ENCODE measurements at places on chromosomes 6 and 20.

DNA sequence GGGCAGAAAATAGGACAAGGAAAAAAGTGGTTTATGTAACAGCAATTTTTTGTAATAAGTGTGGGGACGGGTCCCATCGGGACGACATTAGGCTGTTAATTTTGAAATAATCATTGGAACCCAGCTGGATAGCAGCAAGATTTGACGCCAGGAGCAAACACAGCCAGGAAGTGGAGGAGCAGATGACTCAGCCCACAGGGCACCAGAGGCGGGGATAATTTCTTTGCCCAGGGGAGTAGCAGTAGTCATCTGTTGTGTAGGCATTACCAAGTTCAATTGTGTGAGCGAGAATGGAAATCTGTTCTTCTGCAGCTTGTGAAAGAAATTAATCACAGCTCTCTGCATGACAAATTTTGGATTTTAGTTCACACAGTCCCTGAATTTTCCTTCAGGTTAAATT, 22.6 kb upstream of the RIN2 start:
- no peak for DNase-seq

DNA sequence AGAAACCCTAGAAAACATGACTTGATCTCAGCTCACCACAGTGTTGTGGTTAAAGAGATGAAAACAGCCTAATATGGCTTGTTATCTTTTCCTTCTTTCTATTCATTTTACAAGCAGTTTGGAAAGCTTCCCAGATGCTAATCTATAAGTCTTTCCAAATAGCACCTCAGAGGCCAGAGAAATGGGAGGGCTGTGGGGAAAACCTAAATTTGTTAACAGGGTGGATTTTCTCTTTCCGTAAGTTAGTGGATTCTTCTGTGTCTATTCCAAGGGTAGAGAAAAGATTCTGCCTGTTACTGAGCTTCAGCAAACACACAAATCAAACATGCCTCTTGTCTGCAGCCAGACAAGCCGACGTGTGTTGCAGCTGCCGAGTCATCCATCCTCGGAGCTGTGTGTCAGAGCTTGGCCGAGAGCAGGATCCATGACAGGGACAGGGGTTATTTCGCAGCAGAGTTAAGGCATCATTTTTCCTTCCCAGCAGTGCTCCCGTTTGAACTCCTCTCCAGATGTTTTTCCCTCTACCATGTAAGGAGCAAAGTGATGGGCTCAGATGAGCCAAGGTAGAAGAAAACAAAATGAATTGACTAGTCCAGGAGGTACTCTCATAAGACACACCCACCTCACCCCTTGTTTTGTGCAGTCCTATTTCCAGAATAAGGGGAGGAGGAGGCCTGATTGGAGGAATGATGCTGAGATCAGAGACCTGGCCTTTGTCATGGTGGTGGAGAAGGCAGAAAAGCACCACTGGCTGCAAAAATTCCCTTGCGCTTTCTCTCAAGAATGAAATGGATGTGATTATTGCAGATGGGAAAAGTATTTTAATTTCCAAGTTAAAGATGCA, 560.0 kb downstream of the C6orf118 start:
- no peak for DNase-seq

- DNase-seq, result no peak
These were observed 239.3 kb upstream of the SULF2 start for GRCh38 chr20:48024539-48024938.

DNA sequence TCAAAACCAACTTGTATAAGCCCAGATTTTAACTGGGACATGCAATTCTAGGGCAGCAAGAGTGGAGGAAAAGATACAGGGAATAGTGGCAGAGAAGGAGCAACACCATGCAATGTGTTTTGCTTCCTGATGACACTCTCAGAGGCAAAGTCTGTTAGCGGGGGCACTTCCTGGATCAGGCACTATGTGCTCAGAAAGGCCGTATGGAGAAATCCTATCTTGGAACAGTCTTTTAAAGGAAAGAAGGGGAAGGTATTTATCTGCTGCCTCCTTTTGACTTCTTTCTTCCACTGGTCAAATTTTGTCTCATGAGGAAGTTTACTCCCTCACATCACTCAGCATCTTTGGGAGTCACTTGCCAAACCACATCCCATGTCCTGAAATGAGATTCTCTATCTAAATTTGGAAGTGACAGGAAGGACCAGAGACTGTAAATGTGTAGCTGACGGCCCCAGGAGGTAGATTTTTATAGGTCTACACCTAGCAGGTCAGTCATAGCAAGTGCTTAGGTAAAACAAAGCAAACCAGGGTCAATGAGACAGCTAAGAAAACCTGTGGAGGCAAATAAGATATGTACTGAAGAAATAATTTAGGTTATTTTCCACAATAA, 91.7 kb upstream of the ELOVL5 start:
- no peak for DNase-seq

- DNase-seq, result no peak
These were observed 1392.5 kb downstream of the EPHA7 start for GRCh38 chr6:92026878-92027277.

- DNase-seq, result no peak
These were observed 56.6 kb downstream of the SH3BGRL2 start for GRCh38 chr6:79687759-79688158.

- no peak for DNase-seq
These were observed 15.3 kb upstream of the SPDEF start for GRCh38 chr6:34571388-34571787.

- no peak for DNase-seq
These were observed 645.0 kb downstream of the DHX35 start for GRCh38 chr20:39607141-39607540.

DNA sequence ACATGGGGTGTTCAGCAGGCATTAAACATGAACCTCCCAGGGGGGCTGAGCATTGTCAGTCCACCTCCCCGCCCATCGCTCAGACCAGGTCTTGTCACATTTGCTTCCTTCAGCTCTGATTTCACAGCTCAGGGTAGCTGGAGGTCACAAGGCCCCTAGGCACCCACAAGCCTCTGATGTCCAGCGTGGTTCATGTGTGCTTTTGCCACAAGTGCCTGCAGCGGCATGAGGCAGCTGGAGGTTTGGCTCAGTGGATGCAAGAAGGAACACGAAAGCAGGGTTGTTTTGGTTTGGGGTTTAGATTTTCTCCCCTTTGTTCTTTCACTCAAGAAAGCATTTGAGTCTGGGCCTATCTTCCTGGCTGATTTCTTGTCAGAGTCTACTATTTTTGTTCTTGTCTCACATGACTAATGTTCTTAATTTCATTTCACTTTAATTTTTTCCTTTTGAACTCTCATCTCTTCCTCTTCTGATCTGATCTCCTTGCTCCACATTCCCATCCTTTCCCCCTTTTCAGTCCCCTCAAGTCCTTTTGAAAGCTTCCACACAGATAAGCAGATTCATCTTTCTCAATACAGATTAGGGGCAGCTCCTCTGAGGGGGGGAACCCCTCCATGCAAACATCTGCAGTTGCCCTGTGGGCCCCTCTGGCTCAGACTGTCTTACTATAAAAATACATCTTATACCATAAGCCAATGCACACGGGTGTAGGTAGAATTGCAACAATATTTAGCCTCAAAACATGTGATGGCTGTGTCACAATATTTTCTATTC, 68.1 kb upstream of the CEP85L start:
- no peak for DNase-seq

- no peak for DNase-seq
These were observed 7.6 kb downstream of the GSS start for GRCh38 chr20:34948030-34948429.

GRCh38 chr6:170179616-170180324, 111.1 kb downstream of the DLL1 start:
- DNase-seq, result no peak

- no peak for DNase-seq
These were observed 276.4 kb downstream of the UTRN start for GRCh38 chr6:144561455-144562043.

DNA sequence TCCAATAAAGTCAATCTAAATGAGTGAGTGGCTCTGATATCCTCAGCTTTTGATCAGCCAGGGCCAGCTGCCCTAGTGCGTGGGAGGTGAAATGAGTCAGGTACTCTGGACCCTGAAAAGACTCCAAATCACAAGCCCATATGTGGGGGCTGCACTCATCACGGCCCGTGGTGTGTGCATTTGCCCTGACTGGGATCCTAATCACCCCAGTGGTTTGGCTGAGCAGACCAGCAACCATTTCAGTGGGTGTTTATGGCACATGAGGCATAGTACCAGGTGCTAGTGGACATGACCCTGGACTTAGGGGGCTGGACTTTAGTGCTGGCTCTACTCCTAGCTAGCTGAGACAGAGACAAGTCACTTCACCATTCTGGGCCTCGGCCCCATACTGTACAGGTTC, 39.4 kb downstream of the SCML4 start:
- no peak for DNase-seq

GRCh38 chr6:121441477-121441876, 6.0 kb downstream of the GJA1 start:
- no peak for DNase-seq

GRCh38 chr6:38637756-38638155, 2.0 kb downstream of the BTBD9 start:
- DNase-seq, result no peak

GRCh38 chr20:49866051-49866450, 49.3 kb downstream of the SPATA2 start:
- DNase-seq, result no peak

DNA sequence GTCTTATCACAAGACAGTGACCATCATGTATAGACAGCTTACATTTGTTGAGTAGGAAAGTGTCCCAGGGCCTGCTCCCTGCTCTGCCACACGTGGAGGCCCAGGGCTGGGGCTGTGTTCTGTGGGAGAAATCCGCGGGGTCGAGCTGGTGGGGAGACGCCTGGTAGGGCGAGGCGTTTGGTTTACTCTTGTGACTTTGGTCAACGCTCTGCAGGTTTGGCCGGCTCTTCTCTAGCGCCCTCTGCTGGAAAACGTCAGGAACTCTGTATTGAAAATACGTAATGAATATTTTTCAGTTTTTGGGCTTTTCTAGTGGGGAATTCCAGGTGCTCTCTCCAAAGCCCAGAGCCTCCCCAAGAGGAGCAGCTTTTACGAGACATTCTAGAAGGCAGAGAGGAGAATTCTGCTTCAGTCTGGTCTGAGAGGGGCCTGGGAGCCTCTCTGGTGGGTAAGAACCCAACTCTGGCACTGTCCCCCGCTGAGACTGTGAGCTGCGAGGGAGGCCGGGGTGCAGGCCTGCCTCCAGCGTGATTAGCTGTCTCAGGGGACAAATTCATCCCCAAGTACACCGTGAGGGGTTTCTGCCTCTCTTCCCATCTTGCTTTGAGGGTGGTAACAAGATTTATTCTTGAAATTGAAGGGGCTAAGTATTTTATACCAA, 112.6 kb upstream of the RALGAPA2 start:
- peak; percentile 26 for DNase-seq

- no peak for DNase-seq
These were observed 222.5 kb downstream of the GJA1 start for GRCh38 chr6:121657972-121658371.

- no peak for DNase-seq
These were observed 114.6 kb downstream of the ELOVL4 start for GRCh38 chr6:79832723-79833122.

DNA sequence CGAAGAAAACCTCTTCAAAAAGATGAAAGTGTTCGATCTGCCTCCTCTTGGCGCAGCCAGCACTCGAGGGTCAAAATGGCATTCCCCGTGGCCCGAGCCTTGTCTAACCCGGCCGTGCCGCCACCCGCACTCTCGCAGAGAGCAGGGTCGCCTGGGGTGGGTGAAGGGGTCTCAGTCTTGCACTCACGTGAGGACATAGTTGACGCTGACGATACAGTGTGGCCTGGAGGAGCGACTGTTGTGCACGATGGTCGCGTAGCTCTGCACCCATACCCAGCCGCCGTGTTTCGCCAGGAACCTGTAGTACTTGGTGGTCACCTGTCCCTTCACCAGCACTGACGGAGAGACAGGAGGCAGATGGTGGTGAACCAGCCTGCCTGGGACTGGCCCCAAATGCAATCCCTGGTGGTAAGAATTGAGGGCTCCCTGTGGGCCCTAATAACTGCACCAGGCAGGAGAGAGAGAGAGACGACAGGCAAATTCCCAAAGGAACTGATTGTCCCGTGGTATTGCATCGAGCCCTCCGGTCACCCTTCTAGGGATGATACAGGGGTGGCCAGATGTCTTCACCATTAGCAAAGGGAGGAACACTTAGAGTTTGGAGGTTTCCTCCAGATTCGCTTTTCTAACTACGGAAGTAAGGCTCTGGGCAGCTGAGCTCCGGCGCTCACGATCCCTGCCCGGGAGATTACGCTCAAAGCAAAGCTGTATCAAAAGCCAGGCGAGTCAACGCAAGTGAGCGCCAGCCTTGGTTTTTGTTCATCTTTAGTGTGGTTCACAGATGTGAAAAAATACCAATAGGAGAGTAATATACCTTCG, 17.4 kb downstream of the SIM1 start:
- DNase-seq, result no peak

- peak; percentile 84 for DNase-seq
These were observed 31.5 kb downstream of the SF3B5 start for GRCh38 chr6:144063744-144064401.

DNA sequence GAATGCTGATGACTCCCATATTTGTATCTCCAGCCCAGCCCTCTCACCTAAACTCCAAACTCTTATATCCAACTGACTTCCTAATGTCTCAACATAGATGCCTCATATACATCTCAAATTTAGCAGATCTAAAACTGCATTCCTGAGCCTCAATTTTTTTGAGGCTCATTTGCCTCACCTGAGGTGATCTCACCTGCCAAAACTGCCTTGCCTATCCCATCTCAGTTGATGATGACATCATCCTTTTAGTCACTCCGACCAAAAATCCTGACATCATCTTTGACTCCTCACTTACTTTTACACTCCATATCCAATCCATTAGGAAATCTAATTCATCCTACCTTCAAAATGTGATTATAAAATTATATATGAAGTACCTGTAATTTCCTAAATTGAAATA, 25.6 kb upstream of the SLPI start:
- DNase-seq, result no peak

GRCh38 chr6:111683749-111684267, 78.1 kb upstream of the TRAF3IP2 start:
- no peak for DNase-seq

DNA sequence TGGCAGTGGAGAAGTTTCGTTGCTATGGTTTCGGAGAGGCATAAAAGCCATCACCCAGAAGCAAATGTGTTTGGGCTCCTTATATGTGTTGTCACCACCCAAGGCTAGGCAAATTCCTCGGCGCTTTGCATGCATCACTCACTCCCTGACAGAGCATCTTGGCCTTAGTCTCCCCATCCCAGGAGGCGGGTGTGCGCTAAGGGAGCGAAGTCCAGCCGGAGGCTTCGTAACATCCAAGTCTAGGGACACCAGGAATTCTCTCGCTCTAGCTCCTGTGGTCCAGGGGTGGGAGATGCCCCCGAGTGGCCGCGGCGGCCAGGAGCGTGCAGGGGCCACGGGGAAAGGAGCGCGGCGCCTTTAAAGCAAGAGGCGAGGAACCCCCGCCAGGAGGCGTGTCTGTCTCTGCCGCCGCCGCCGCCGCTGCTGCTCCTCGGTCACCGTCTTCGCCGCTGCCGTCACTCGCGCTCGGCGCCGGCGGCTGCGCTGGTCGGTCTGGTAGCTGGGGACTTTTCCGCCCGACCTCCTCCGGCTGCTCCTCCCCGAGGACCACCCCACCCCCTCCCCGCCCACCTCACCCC, at the start of gene GRIK2:
GRIK2 (plus strand) TSS at position 458 of the 578 bp plus-strand sequence.
- DNase-seq, result no peak

DNA sequence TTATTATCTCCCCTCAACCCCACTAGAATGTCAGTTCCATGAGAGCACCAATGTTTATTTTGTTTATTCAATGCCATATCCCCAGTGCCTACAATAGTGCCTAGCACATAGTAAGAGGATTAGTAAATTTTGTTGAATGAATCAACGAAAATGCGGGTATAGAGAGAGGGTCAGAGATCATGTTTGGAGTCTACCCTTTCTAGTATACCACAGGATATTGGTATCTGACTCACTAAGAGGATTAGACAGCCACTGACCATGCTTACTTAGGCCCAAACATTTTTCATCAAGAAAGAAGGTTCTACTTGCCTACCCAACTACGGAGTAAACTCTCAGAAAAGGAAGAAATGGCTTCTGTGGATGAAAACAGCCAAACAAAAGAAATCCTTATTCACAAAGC, 356.8 kb downstream of the BTBD9 start:
- no peak for DNase-seq
